CD4-positive, alpha-beta T cell treated with Interferon alpha-2 for 1 hour (primary cell): ENCODE measurements at places on chromosomes 2 and 18.

- no peak for DNase-seq
Observed at GRCh38 chr2:59933948-59934347, 619.5 kb downstream of the BCL11A start.

- DNase-seq, result no peak
Observed at GRCh38 chr2:109208071-109208950, 79.3 kb downstream of the SH3RF3 start.

DNA sequence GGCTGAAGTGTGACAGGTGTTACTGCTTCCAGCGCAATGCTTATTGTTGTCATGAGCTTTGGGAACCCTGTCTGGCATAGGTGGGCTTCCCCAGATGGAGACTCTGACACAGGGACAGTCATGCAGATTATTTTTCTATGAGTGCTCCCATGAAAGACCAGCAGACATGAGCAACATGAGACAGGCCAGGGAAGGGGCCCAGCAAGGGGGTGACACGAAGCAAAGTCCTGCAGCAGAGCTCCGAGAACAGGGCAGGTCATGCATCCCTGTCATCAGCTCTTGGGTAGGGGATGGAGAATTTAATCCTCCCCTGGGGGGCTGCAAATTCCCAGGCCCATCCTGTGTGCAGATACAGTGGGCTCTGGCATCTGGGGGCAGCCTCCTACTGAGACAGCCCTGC, 77.4 kb downstream of the CTAGE1 start:
- DNase-seq, result no peak

- no peak for DNase-seq
Observed at GRCh38 chr2:85215448-85216401, 82.5 kb downstream of the TCF7L1 start.

- no peak for DNase-seq
Observed at GRCh38 chr18:76064998-76065397, 430.0 kb downstream of the ZNF516 start.

- DNase-seq, result no peak
Observed at GRCh38 chr2:119366161-119366648, 429 bp downstream of the C2orf76 start.

- DNase-seq, result no peak
Observed at GRCh38 chr2:160934263-160934662, 226.0 kb upstream of the TANK start.

GRCh38 chr2:164697688-164698461, 76.6 kb upstream of the GRB14 start:
- DNase-seq, result no peak

- DNase-seq, result no peak
Observed at GRCh38 chr2:176781570-176782217, 430.9 kb upstream of the HNRNPA3 start.

GRCh38 chr2:231062776-231063175, 6.1 kb downstream of the PSMD1 start:
- DNase-seq, result no peak

- DNase-seq, result no peak
Observed at GRCh38 chr2:177327009-177327408, 62.5 kb upstream of the NFE2L2 start.

- no peak for DNase-seq
Observed at GRCh38 chr2:43041661-43042360, 184.6 kb downstream of the ZFP36L2 start.

GRCh38 chr2:10204326-10205161, 82.0 kb downstream of the RRM2 start:
- no peak for DNase-seq
